CD4-positive, alpha-beta T cell treated with Interleukin-4 for 4 hours (primary cell): ENCODE measurements at places on chromosomes 16 and 17.

GRCh38 chr16:9797306-9797705 is 384.9 kb downstream of the GRIN2A start:
- no peak for DNase-seq

DNA sequence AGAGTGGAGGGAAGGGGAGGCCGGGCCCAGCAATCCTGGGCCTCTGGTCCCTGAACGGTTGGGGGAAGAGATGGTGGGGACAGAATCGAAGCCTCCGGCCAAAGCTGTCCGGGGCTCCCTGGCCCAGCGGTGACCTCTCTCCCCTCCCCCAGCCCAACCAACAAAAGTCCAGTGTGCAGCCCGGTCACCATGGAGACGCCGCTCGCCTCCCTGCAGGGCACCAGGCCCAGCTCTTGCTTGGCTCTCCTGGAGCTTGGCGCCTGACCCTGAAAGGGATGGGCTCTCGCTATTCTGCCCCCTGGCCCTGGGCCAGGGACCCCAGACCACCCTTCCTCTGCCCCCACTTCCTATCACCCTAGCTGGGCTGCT is 1.3 kb downstream of the METRN start:
- DNase-seq: no peak

GRCh38 chr17:65515959-65516948 is 45.2 kb downstream of the AXIN2 start:
- DNase-seq: no peak

- no peak for DNase-seq
Observed at GRCh38 chr16:11400076-11400475, 54.8 kb downstream of the RMI2 start.

GRCh38 chr16:24539850-24540601 is 660 bp downstream of the RBBP6 start:
- DNase-seq: no peak

GRCh38 chr17:11499881-11500280 is 98.4 kb upstream of the DNAH9 start:
- DNase-seq: no peak

DNA sequence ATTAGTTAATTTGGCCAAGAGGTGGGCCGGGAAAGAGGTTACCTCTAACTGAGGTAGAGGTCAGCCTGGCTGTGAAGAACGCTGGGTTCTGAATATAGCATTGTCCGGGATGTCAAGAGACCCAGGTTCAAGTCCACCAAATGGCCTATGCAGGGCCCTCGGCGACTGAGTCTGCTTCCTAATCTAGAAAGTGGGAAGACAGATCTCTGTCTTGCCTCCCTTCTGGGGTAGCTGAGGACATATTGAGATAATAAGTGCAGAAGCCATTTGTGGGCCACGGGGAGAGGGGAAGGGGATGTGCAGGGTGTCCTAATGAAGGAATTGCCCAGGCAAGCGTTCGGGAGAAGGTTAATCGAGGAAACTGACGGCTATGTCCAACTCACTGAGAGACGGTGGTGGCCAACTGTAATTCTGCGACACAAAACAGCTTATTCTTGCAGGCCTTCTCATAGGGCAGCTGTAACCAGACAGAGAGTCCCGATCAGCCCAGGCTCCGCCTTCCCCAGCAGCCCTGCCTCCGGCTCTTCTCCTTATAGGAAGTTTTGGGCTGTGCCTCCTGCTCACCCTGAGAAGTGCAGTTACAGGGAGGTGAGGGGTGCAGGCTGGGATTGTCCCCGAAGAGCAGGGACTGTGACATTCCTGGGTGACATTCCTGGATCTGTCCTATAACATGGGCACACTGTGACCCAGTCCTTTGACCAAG is 15.9 kb downstream of the HASPIN start:
- DNase-seq: no peak

DNA sequence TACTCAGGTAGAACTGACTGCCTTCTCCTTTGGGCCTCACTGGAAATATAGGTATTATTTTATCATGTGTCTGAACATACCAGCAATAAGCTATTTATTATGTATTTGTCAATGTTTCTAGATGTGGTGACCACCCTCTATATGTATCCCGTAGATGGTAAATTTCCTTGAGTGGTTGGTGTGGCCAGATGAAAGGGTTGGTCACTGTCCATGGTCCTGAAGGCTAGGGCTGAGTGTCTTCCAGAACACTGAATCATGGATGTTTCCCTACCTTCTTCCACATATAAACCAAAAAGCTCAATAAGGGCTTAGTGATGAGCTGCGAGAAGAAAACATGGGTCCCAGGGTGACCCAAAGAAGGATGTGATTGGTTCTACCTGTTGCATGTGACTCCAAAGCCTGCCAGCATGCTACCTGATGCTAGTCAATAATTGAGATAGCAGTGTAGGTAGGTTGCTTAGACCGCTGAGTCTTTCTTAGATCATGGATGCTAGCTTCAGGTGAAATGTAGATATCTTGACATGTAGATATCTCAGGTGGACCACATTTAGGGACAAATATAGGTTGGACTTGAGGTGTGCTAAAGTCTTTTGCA is 150.3 kb downstream of the ASIC2 start:
- DNase-seq: no peak

GRCh38 chr16:81018496-81018895 is 11.5 kb downstream of the CENPN start:
- no peak for DNase-seq

DNA sequence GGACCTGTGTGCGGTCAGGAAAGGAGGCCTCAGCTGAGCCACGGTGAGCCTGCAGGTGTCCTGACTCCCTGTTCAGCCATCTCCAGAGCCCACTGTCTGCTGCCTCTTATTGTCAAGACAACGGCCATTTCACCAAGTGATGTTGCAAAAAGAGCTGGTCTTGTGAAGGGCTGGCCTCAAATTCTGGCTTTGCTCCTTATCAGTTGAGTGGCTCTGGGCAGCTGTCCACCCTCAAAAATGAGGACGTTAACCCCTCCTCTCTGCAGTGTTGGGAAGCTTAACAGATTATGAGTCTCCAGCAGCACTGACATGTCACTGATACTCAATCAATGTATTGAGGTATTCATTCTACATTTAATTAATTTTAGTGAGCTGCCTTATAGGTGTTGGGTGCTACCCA is 171.1 kb upstream of the TOX3 start:
- DNase-seq: no peak

GRCh38 chr17:30101686-30102390 is 14.8 kb upstream of the NSRP1 start:
- no peak for DNase-seq

- no peak for DNase-seq
Observed at GRCh38 chr16:11198375-11198774, 57.6 kb downstream of the SOCS1 start.

- no peak for DNase-seq
Observed at GRCh38 chr16:19497176-19497575, 24.7 kb downstream of the GDE1 start.

- no peak for DNase-seq
Observed at GRCh38 chr16:17358846-17359245, 111.9 kb downstream of the XYLT1 start.

- peak; percentile 61 for DNase-seq
Observed at GRCh38 chr16:66483689-66484452, 56.8 kb downstream of the BEAN1 start.

GRCh38 chr16:89067677-89068443 is 25.8 kb upstream of the ACSF3 start:
- no peak for DNase-seq

DNA sequence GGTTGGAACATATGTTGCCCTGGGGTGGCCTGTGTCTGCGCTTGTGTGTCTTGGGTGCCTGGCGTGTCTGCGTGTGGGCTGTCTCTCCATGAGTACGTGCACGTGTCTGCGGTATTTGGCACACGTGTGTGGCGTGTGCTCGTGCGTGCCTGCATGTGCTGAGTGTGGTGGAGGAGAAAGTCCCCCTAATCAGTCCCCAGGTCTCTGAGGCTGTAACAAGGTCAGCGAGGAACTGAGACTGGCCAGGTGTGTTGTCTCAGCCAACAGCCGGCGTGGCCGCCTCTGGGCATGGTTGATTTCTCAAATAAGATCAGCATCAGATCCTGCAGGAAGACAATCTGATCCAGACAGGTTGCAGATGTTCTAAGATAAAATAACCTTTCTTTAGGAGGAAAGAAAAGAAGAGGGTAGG is 3.5 kb upstream of the CPNE7 start:
- DNase-seq: no peak

GRCh38 chr16:6034511-6034910 is 936.9 kb upstream of the EEF2KMT start:
- no peak for DNase-seq

DNA sequence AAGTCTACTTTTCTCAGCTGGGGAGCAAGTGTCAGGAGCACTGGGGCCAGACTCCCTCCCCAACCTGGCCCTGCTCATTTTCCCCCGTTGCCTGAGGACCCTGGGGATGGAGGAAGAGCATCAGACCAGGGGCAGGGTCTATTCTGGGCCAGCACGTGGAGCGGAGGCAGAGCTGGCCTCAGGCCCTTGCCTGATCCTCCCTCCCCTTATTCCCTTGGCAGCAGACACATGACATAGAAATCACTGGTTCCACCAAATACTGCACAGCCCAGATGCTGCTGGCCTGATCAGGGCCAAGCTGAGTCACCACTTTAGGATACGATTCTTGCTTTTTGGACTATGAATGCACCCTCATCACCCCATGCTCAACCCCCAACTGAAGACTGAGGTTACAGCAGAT is 15.8 kb upstream of the AGRP start:
- DNase-seq: no peak

GRCh38 chr17:6241996-6242395 is 171.8 kb downstream of the WSCD1 start:
- DNase-seq: no peak

DNA sequence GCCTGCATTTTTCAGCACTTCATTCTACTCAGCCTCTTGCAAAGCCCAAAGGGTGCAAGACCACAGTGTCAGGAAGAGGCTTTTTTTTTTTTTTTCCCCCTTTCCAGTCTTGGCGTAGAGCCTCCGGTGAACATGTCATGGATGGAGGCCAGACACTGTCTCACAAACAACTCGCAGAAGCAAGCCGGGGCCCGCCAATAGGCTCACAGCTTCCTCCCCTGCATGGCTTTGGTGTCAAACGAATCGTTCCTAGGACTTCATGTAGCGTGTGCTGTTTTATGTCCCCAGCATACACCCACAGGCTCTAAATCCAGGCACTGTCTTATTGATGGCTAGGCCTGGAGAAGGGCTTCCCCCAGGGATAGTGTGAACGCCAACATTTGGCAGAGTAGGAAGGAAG is 457.7 kb upstream of the MAF start:
- no peak for DNase-seq

GRCh38 chr17:56773124-56773523 is 60.6 kb downstream of the C17orf67 start:
- no peak for DNase-seq

GRCh38 chr17:74251051-74251450 is 23.0 kb upstream of the DNAI2 start:
- no peak for DNase-seq

GRCh38 chr17:41049110-41049509 is 2.0 kb upstream of the KRTAP2-1 start:
- no peak for DNase-seq

DNA sequence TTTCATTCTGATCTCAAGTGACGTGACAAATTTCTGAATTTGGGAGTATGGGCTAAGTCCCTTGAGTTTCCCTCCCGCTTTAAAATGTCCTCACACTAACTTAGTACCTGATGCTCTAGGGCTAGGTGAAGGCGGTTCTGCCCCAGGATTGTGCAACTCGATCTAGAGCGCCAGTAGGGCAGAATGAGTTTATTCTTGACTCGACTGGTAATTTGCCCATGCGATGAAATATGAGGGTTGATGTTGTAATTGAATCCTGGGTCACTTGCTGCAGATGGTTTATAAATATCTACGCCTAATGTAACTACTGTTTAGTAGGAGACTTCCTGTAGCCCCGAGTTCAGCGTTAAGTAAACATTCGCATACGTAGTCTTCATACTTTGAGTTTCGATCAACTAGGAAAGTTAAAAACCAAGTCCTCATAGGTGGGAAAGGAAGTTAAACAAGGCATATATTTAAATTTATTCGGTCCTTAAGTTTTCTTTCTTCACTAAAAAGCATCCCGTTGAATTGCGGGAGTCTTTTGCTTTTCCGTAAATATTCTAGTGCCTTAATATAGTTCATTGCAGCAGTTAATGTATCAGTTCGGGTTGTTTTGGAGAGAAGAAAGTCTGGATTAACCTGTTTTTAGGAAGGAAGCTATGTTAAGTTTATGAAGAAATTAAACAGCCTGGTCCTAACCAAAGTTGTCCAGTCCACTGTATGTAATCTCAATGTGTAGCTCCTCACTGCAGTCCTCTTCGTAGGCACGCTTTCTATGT is 1.6 kb downstream of the CTCF start:
- peak; percentile 29 for DNase-seq
